ENCODE measurements at places on chromosomes 12 and 14.
A peak's percentile ranks its signal among the peaks of the same experiment; 100 is the strongest.

GRCh38 chr14:87784386-87784785 lies 208.6 kb downstream of the GALC start:
- no peak for DNase-seq

GRCh38 chr12:121709478-121709961 lies 3.0 kb upstream of the TMEM120B start:
- DNase-seq = no peak

GRCh38 chr12:112559784-112560183 lies 141.0 kb downstream of the PTPN11 start:
- no peak for DNase-seq

GRCh38 chr12:76219806-76220205 lies 128.4 kb downstream of the BBS10 start:
- DNase-seq = no peak

DNA sequence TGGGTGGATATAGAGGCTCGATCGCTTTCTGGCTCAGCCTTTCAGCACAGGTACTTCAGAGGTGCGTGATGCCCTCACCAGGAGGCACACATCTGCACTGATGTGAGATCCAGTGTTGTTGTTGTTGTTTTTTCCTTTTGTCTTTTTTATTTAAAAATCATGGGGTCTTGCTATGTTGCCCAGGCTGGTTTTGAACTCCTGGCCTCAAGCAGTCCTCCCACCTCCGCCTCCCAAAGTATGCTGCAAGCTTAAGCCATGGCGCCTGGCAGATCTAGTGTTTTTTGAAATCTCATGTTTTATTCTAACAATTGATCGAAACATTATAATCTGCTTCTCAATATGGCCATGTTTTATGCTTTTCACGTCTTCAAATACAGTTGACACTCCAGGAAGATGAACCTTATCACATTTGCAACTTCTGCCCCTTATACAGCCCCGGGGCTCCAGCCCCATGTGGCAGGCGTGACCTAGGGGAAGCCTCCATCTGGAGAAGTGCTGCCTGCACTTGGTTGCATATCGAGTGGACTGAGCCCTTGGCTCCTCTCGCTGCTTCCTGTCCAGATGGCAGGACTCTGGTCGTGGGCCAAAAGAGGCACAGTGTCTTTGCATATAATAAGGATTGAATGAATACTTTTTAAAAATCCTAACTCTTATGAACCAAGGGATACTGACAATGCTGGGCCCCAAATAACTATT lies 71.7 kb downstream of the TRAF3 start:
- no peak for DNase-seq

DNA sequence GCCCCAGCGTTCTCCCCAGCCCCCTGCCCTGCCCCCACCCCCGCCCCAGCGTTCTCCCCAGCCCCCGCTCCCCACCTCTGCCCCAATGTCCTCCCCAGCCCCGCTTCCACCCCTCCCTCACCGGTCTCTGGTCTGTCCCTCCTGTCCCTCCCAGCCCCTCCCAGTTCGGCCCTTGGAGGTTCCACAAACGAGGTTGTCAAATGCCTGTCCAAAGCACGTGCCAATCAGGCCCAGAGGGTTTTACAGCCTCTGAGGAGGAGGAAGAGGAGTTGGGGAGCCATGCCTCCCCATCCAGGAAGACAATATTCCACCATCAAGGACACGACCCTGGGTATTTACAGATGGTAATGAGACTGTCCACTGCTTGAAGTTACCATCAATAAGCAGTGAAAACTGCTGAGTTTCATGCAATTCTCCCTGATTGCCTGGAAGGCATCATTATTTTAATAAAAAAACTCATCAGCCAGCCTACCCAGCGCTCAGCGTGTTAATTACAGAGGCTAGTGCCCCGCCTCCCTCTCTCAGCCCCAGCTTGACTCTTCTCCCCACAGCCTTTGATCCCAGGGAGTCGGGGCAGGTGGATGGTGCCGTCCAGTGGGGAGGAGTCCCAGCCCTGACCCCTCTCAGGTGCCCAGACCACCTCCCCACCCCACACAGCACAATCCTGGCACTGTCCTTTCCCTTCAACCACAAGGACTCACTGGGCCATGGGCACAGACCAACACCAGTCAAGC lies 30.6 kb upstream of the C14orf180 start:
- DNase-seq = no peak

GRCh38 chr12:29148911-29149690 lies at the start of gene FAR2:
Gene FAR2, plus strand, starts transcription at chr12:29149278. Its CDS starts 121,172 bp downstream, at chr12:29270450.
- peak; percentile 37 for DNase-seq

DNA sequence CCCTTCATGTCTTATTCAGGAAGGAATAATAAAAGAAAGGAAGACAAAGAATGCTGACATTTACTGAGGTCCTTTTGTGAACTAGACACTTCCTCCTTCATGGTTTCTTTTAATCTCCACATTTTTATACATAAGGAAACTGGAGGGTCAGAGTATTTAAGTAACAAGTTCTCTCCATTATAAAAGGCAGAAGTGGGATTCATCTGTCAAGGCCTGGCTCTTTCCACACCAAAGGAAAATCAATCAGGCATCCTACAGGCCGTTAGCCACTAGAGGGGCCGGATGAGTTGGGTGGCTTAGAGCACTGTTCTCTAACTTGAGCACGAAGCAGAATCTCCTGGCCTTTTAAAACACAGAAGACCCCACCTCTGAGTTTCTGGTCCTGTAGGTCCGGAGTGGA lies 36.8 kb upstream of the NINJ2 start:
- DNase-seq = no peak

GRCh38 chr12:68609998-68610369 lies 715 bp upstream of the RAP1B start:
- DNase-seq = no peak

DNA sequence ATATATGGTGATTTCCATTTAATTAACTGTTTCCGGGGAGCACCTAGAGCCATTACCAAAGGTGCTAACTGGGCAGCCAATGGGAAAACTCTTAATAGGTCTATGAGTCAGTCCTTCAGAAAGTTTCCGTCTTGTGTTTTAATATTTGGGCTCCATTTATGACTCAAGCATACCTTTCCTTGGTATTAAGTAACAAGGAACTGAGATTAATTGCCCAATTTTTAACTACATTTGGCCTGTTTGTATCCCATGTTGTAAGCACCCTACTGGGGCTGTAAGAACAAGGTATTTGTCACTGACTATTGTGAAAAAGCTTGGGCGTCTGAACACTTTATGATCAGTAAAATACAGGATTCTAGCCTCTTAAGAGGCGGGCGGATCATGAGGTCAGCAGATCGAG lies 62.8 kb upstream of the FOXN3 start:
- DNase-seq = no peak
